LHCN-M2 (cell line): ENCODE measurements at places on chromosomes 12 and 14. TPM values are rescaled to one million over a fixed set of nuclear protein-coding genes. Genes with fewer than 3 reads are reported as not detected.

GRCh38 chr12:52200781-52201450 is 9.1 kb upstream of the KRT80 start:
- no peak for DNase-seq

DNA sequence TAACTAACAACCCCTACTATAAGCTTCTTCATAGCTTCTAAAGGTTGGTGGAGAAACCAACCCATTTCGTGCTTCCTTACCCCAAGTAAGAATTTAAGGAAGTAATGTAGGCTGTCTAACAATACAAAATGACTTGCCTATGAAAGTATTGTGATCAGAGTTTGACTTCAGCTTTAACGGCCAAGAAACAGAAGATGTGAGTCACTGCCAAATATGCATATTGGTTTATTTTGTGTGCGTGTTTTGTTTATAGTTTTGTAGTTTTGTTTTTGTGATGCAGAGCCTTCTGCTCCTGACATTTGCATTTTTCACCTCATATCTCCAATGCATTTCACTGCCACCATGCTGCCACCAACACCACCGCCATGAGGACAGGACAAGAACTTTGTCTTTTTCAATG is 146.0 kb downstream of the FBXL14 start:
- DNase-seq = no peak

- peak; percentile 14 for DNase-seq
These were observed 65.3 kb upstream of the TMEM233 start for GRCh38 chr12:119528241-119528640.

DNA sequence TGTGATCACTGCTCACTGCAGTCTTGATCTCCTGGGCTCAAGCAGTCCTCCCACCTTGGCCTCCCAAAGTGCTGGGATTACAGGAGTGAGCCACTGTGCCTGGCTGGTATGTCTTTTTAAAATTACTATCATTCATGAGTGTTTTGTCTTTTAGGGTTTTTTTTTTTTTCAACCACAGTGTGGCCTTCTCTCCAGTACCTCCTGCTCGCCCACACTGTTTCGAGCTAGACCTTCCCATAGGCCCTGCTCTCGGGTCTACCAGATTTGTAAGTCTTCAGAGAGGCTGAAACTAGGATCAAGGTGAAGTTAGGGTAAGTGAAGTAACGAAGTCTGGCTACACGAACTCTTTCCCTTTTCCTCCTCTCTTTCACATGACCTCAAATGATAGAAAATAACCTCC is 1.5 kb downstream of the BIN2 start:
- no peak for DNase-seq

GRCh38 chr12:58365087-58365390 is 423.7 kb downstream of the ATP23 start:
- no peak for DNase-seq

- DNase-seq = no peak
These were observed 960 bp downstream of the GPR162 start for GRCh38 chr12:6822426-6823135.

DNA sequence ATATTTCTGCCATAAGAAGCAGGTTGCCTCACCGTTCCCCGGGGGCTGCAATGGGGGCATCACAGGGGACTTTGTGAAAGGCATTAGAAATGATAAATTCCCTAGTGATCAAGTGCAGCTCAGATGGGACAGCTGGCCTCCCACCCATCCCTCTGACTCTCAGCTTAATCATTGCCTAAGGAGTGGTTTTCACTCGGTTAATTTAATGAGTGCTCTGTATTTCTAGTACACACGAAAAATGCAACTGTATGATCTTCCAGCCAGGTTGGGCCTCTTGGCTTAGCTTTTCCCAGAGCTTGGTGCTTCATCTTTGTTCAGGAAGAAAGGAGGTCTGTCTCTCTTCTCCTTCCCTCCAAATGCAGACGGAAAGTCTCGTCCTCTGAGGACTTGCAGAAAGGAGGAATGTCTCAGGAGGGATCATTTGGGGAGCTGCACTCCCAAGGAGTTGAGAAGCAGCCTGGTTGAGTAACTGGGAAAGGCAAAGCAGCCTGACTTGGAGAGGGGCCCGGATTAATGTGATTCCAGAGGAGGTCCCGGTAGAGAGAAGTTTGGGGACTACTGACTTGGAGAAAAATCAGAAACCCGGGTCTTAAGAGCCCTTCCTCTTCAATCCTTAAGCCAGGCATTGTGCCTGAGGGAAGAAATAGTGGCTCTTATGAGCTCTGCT is 7.2 kb downstream of the CD9 start:
- peak; percentile 38 for DNase-seq

- DNase-seq = no peak
These were observed 5.8 kb downstream of the SLC48A1 start for GRCh38 chr12:47778881-47779280.

DNA sequence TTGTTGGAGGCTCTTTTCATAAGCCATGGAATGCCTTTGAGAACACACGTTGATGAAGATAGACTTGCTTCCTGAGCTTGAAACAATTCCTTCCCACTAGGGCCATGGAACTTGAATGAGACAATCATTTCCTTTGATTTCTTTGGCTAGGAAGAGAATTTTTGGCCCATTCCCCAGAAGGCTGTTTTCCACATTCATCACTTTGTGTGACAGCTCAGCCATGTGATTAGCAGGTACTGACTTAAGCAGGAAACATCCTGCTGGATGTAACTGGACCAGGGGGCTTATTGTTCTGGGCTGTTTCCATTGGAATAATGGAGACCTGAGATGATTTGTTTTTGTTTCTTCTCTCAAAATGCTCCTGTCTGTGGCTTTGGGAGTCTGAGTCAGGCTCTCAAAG is 469.8 kb upstream of the SEL1L start:
- DNase-seq = no peak

DNA sequence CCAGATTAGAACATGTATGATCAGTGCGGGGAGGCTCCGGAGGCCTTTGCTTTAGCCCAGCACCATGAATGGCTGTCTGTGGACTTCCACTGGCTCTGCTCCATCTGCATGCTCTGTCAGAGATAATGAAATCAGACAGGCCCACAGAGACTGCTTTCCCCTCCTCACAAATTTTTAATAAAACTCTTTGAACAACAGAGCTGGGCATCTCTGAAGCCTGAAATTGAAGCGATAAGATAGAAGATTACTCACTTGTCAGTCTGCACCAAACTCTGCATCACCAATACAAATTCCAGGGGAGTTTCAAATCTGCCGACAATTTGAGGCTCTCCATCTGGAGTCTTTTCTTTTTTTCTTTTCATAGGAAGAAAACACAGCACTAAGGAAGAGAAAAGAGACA is 110.0 kb downstream of the DYRK2 start:
- DNase-seq = no peak

GRCh38 chr12:123829561-123829960 is 67.5 kb downstream of the DNAH10 start:
- DNase-seq = no peak

DNA sequence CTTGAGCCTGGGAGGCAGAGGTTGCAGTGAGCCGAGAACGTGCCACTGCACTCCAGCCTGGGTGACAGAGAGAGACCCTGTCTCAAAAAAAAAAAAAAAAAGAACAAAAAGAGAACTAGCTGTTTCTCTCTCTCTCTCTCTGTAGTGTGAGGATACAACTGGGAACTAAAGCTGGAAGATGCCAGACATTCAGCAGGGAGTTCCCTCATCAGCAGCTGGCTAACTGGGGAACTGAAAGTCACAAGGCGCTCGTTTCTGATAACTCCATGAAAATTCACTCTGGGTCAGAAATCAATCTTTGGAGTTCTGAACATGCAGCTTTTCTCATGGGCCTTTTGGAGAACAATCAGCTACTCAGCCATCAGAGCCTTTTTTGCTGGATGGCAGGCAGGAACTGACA is 43.5 kb upstream of the MAP1LC3B2 start:
- DNase-seq = no peak

DNA sequence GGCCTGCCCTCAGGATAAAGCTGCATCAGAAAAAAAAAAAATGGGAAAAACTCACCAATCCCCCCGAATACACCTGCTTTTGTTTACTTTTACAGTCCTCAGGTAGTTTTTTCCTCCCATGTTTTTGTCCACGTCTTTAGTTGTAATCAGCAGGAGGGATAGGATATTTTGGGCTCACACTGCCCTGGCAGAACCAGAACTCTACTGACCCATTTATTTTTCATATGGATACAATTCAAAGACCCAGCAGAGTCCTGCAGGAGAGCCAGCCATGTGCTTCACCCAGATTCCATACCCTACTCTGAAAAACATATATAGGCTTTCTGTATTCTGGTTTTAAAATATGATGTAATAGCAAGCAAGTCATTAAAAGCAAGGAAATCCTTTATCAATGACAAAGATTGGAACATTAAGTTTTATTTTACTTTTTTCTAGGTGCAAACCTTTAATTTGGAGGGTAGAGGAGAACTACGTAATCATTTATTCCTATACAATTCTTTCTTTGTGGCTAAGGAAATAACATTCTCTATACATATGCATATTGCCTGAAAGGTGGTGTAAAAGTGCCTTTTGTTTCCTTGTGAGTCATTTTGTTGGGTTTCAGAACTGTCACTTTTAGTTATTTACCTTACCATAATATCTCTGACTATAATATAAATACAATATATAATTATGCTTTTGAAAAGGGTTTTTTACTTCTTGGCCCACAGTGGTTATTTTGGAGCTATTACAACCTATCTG is 19.1 kb downstream of the DACT1 start:
- no peak for DNase-seq

GRCh38 chr12:114400361-114400811 is 5.6 kb downstream of the TBX5 start:
- no peak for DNase-seq

DNA sequence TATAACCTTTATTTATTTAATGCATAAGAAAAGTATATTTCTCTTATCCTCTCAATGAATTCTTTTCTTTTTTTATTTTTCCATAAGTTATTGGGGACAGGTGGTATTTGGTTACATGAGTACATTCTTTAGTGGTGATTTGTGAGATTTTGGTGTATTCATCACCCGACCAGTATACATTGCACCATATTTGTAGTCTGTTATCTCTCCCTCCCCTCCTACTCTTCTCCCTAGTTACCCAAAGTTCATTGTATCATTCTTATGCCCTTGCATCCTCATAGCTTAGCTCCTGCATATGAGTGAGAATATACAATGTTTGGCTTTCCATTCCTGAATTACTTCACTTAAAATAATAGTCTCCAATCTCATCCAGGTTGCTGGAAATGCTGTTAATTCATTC is 1900.0 kb upstream of the SEL1L start:
- DNase-seq = peak; percentile 41

DNA sequence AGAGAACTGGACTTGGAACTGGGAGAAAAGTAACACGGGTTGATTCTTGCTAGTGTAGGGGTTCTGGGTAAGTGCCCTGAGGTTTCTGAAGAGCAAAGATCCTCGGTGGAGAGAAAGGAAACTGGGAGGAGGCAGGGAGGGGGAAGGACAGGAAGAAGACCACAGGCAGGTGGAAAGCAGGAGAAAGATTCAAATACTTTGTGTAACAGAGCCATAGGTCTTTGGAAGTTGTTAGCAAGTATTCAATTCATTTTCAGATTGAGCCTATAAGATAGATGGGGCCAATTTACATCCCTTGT is 1.3 kb downstream of the PNP start:
- DNase-seq = peak; percentile 10

DNA sequence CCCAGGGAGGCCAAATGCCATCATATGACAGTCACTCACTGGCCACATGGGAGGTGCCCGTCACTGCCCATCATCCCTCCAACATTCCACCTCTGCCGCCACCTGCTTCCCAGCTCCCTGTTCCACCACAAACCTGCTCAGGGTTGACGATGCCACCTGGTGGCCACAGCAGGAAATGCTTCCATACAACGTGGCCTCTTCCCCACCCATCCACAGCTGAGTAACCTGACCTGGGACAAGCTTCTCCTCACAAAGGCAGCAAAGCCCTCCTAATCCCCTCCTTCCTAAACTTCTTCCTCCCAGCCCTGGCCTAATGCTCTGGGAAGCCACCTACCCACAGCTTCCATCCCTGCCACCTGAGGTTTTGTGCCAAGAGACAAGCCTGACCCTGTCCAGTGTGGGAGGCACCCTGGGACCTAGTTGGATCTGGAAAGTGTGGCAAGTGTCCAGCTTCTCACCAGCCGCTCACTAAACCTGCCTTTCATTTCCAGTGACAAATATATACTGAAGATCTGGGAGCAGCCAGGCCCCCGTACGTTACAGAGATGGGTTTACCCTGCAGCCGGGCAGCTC is 4.3 kb downstream of the DEGS2 start:
- DNase-seq = peak; percentile 25

GRCh38 chr14:91397965-91398591 is 19.5 kb downstream of the CCDC88C start:
- DNase-seq = no peak

GRCh38 chr12:109968801-109969200 is 27.4 kb downstream of the GIT2 start:
- DNase-seq = no peak

GRCh38 chr12:52229836-52230343 is 3.2 kb upstream of the KRT7 start:
- no peak for DNase-seq

GRCh38 chr12:79547735-79548609 is 142.8 kb downstream of the PAWR start:
- peak; percentile 72 for DNase-seq

- DNase-seq = no peak
These were observed 614 bp upstream of the MARK3 start for GRCh38 chr14:103384450-103385151.

DNA sequence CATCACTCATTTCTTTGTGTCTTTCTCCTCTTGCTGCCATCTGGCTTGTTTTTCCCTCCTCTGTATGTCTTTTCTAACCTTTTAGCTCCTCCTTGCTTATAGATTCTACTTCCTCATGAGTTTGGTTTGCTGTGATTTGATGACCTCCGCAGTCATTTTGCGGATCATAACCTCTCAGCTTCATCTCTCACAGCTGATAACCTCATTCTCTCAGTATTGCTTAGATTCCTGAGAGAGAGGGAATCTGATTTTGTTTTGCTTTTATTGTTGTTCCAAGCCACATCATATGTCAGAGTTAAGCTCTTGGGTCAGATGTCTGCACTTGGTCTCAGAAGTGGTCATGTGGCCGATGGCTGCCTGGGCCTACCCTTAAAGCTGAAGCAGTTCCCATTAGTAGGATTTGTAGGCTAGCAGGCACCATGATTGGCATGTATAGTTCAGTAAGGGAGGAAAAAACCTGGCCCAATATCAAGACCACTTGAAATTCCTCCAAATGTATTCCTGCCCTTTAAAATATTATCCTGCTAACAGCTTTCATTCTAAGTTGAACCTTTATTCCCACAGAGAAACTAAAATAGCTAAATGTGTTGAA is 13.5 kb downstream of the ZNF664 start:
- peak; percentile 44 for DNase-seq

Gene OAS2
- total RNA-seq = 2.9 and 9.9 TPM in 2 replicates

Gene RPS6KL1
- total RNA-seq = 0.80 and 1.9 TPM in 2 replicates

Gene LBHD2
- total RNA-seq = not detected in 2 replicates

Gene TM7SF3
- total RNA-seq = 60.0 and 63.7 TPM in 2 replicates

Gene TRPV4
- 0.34 TPM in 1 of 2 replicates, not detected in the other for total RNA-seq

Gene PRKD1
- 16.1 and 23.1 TPM in 2 replicates for total RNA-seq

Gene WSCD2
- not detected in 2 replicates for total RNA-seq

Gene VWF
- total RNA-seq = under 0.01 and 0.06 TPM in 2 replicates

Gene KRT2
- total RNA-seq = not detected in 2 replicates

Gene C3AR1
- 1.5 and 2.1 TPM in 2 replicates for total RNA-seq

Gene SEL1L
- total RNA-seq = 39.8 and 43.1 TPM in 2 replicates

Gene NDRG2
- 0.86 TPM in 1 of 2 replicates, not detected in the other for total RNA-seq

Gene RNASE1
- total RNA-seq = not detected in 2 replicates
